ENCODE measurements at places on chromosomes 11 and 22.

DNA sequence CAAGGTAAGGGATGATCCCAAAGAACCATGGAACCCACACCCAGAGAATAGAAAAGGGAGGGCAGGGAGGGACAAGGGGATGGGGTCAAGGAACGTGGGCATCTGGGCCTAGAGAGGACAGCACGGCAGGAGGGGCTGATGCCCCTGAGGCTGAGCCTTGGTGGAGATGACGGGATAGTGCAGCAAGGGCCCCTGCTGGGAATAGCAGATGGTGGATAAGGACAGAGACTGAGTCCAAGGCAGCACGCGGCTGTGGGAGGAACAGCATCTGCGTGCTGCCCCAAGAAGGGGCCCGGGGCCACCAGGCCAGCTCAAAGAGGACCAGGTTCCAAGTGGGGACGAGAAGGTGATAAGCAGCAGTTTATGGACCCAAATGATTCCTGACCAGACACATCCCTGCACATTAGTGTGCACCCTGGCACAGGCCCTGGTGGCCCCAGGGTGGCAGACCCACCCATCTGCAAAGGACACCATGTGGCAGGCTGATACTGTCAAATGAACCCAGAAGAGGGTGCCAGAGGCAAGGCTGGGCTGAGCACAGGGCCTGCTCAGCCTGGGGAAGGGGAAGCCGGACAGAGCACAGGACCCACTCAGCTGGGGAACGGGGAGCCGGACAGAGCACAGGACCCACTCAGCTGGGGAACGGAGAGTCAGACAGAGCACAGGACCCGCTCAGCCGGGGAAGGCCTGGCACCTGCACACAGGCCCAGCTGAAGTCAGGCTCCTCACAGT is 12.8 kb upstream of the TESMIN start:
- no peak for DNase-seq

DNA sequence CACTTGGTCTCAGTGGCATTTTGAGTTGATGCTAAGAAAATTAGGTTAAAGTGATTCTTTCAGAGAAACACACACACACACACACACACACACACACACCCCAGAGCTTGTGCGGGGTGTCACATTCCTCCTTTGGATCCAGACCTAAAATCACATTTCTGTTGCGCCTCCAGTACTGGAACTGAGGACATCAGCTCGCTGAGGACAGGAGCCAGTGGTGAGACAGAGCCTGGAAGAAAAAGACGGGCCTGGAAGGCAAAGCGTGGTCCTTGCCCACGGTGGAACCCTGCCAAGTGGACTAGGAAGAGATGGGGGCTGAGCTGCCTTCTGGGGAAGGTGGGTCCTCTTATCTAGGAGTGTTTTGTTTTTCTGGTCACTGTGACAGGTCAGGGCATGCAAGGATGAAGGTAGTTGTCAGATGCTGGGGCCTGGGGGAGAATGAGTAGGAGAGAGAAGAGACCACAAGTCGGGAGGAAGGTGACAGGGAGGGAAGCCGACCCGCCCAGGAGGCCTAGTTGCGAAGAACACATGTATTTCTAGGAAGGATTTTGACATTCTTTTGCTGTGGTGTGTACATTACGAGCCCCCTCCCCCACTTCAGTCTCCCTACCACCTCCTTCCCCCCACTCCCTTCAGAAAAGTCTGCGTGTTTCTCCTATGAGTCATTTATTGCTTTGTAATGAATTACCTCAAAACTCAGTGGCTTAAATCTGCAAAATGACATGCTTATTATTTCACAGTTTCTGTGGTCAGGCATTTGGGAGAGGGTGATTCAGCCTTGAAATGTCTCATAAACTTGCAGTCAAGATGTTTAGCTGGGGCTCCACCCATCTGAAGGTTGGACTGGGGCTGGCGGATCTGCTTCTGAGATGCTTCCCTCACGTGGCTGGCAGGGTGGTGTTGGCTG is 4.8 kb upstream of the ELFN2 start:
- DNase-seq: peak; percentile 96

DNA sequence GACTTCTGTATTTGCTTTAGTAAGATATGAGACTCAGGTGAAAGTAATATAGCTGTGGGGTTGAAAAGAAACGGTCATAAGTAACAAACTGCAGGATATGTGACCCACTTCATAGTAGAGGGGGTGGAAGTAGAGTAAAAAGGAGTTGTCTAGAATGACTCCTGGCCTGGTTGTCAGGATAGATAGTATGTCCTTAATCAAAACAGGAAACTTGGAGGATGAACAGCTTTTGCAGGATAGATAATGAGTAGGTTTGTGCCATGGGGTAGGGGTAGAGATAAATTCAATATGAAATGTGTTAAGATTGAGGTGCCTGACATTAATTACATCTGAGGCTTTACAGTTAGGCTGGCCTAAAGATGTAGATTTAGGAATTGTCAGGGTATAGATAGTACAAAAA is 47.0 kb upstream of the B3GNT6 start:
- DNase-seq: no peak

GRCh38 chr22:25451480-25452114 is 112.9 kb upstream of the GRK3 start:
- DNase-seq: no peak

- DNase-seq: no peak
These were observed at the start of gene OLFML1 for GRCh38 chr11:7485186-7486097. OLFML1 (plus strand) TSS chr11:7485506; CDS start chr11:7485876, 370 bp downstream.

DNA sequence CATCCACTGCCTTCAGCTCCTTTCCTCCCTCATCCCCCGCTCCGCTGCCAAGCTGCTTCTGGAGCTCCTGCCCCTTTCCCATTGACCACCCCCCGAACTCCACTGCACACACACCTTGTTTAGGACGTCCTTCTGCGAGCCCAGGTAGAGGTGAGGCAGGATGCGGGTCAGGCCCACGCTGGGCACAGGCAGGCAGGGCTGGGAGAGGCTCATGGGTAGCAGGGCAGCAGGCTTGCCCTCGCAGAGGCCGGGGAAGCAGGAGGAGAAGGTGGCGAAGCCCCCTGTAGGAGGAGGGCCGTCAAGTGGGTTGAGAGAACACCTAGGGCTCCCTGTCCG is 13.3 kb downstream of the DUSP8 start:
- no peak for DNase-seq

- no peak for DNase-seq
These were observed 440.8 kb upstream of the LUZP2 start for GRCh38 chr11:24056051-24056450.
